ENCODE measurements at places on chromosomes 5 and 9.

- DNase-seq = no peak
Observed at GRCh38 chr5:38478878-38479277, 77.6 kb downstream of the LIFR start.

GRCh38 chr5:21593261-21593660 lies 1259.9 kb downstream of the CDH12 start:
- no peak for DNase-seq

DNA sequence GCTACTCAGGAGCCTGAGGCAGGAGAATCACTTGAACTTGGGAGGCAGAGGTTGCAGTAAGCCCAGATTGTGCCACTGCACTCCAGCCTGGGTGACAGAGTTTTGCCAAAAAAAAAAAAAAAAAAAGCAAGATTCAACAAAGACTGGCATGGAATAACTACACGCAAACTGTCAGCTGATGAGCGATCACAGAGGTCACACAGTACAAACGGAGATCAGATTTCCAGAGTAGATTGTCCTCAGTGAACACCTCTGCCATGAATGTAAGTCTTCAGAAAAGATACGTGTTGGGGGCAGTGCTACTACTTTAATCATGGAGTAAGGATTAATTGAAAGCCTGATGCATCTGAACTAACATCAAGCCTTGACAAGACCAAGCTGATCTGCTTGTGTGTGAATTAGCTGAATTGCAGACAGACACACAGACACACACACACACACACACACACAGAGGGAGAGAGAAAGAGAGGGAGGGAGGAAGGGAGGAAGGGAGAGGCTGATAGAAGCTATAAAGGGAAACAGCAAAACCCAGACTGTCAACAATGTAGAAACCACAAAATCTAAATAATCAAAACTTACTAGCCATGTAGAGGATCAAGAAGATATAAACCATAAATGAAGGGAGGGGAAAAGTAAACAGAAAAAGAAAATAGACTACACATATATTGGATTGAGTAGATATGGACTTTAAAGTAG lies 222.9 kb upstream of the ZNF462 start:
- no peak for DNase-seq

- DNase-seq = no peak
Observed at GRCh38 chr5:172837640-172838039, 3.6 kb downstream of the ERGIC1 start.

GRCh38 chr5:122263352-122264030 lies 48.5 kb upstream of the SNCAIP start:
- no peak for DNase-seq

DNA sequence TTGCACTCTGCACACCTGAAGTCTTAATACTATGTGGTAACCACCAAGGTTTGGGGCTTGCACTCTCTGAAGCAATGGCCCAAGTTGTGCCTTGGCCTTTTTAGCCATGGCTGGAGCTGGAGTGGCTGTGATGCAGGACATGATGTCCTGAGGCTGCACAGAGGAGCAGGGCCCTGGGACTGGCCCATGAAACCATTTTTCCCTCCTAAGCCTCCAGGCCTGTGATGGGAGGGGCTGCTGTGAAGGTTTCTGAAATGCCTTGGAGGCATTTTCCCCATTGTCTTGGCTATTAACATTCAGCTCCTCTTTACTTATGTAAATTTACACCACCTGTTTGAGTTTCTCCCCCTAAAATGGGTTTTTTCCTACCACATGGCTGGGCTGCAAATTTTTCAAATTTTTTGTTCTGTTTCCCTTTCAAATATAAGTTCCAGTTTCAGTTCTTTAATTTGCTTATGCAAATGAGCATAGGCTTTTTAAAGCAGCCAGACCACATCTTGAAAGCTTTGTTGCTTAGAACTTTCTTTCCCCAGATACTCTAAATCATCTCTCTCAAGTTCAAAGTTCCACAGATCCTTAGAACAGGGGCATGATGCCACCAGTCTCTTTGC lies 237.4 kb upstream of the DMAC1 start:
- no peak for DNase-seq

DNA sequence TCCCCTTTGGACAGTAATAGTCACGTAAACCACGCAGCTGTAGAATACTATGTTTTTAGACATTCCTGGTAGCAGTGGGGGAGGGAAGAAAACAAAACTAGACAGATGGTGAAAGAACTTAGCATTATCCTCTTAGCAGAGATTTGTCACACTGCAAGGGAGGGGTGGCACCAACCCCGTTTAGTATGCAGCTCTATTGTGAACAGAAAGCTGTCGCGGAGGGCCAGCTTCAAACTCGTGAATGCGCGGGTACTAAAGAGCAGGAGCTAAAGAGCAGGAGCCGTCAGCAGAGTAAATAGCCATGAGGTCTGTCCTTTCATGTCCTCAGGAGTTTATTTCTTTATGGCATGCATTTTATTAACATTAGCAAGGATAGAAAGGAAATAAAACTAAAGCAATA lies 141.9 kb upstream of the SLC12A2 start:
- DNase-seq = no peak

DNA sequence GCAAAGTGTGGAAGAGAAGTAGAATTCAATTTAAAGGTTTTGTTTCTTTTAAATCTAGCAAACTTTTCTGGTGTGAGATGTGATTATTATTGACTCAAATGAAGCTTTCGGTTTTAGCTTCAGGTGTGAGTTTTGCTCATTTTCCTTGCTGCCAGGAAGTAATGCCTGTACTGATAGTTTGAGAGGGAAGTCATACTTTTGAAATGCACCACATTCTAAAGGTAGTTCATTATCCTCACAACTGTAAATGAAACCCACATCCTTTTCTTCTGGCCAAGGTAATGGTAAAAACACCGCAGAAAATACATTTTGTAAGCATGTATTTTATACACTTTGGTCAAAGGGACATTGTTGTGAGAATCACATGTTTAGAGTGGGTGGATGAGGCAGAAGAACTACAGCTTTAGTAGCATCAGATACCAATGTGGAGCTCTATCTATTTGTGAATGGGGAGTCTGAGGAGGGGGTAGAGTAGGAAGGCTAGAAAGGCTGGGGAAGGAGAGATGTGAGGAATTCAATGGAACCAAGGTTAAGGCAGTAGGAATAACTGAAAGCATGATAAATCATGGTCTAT lies 167.0 kb upstream of the CDKN2B start:
- DNase-seq = no peak

- no peak for DNase-seq
Observed at GRCh38 chr9:34551751-34552605, 29.2 kb upstream of the ENHO start.

DNA sequence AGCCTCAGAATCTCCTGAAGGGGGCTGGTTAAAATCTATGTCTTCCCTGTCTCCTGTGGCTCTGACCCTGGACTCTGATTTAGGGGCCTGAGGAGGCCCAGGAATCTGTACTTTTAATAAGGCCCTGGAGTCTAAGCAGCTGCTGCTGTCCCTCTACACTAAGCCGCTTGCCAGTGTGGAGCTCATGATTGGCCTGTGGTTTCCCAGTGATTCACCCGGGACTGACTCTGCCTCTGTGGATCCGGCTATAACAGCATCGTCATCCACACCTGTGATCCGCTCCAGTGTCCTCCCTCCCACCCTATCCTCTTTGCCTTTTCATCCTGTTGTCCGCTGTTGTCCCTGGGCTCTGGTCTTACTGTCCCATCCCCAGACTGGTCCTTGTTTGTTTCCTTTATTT lies 3.7 kb downstream of the SLC31A2 start:
- peak; percentile 33 for DNase-seq

DNA sequence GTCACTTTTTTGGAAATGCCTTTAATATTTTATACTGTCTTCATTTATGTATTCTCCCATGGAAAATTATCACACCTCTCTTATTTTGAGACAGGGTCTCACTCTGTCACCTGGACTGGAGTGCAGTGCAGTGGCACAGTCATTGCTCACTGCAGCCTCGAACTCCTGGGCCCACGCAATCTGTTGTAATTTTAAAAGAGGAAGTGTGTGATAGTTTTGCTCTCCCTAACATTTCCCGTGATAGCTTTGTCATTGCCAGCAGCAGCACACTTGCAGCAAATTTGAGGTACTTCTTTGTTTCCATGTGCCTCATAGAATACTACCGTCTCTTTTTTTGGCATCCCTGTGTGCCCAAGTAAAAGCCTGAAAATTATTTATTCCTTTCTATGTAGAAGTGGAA lies 103.5 kb downstream of the RNF180 start:
- DNase-seq = no peak

GRCh38 chr9:95574176-95574575 lies 57.4 kb upstream of the PTCH1 start:
- DNase-seq = no peak

GRCh38 chr5:143479394-143479793 lies 75.9 kb upstream of the NR3C1 start:
- no peak for DNase-seq

DNA sequence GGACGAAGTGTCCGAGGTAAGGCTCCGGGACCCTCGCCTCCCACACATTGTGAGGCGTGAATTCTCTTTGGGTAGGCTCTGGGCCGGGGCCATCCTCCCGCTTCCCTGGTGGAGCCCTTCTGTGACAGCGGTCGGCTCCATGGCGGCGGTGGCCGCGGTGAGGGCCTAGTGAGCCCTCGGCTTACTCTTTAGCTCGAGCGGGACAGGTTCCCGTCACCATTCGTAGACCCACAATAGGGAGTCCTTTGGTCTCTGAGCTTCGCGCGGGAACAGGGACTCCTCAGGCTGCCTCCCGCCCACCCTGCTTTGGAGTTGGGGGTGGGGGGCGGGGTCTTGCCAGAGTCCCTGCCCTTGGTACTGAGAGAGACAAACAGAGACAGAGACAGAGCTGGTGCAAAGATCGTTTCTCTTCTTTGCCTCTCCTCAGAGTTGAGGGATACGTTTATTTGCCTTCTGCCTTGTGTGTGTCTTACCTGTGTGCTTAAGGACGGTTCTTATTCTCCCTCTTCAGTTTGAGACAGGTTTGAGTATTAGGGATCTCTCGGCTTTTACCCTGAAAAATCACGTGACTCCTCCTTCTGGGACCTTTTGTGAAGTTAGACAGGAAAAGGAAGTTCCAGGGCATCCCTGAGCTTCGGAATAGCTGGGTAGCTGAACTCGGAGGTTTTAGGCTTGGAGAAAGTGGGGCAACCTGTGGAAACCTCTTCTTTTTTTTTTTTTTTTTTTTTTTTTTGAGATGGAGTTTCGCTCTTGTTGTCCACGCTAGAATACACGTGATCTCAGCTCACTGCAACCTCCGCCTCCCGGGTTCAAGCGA lies 833 bp downstream of the ANKHD1 start:
- no peak for DNase-seq

- peak; percentile 43 for DNase-seq
Observed at GRCh38 chr9:87606841-87607521, 109.3 kb downstream of the DAPK1 start.

DNA sequence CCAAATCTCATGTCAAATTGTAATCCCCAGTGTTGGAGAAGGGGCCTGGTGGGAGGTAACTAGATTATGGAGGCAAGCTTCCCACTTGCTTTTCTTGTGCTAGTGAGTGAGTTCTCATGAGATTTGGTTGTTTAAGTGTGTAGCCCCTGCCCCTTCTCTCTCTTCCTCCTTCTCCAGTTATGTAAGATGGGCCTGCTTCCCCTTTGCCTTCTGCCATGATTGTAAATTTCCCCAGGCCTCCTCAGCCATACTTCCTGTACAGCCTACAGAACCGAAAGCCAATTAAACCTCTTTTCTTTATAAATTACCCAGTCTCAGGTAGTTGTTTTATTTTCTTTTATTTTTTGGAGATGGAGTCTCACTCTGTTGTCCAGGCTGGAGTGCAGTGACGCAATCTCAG lies 18.2 kb upstream of the TXNDC8 start:
- no peak for DNase-seq

DNA sequence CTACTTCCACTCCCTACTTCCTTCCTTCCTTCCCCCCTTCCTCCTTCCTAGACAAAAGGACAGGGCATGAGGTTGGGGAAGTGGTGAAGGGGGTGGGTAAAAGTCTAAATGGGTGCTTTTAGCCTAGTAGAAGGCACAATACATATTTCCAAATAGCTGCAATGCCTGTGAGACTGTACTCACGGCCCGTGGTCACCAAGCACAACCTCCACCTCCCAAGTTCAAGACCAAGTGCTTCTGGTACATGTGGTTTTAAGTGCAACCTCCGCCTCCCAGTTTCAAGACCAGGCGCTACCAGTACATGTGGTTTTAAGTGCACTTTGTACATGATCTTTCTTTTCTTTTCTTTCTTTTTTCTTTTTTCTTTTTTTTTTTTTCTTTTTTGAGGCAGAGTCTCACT lies 14.5 kb upstream of the NTNG2 start:
- no peak for DNase-seq

DNA sequence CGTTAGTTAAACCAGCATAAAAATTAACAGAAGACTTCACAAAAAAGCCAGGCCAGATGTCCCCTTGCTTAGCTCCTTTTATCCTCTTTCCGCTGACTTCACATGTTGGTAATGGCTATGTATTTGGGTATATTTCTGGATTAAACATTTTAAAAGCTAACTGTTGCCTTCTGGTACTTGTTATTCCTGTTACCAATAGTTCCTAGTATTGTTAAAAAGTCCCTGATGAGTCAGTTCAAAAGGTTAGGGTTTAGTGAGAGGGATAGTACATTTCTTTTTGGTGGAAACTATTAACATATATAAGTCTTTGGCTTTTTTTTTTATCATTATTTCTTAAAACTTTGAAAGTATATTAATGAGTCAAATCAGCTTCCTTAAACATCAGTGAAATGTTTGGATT lies 103.2 kb upstream of the ELL2 start:
- DNase-seq = no peak

- no peak for DNase-seq
Observed at GRCh38 chr9:130139251-130139650, 33.0 kb upstream of the NCS1 start.

- no peak for DNase-seq
Observed at GRCh38 chr5:60453186-60453976, 246.6 kb downstream of the DEPDC1B start.

DNA sequence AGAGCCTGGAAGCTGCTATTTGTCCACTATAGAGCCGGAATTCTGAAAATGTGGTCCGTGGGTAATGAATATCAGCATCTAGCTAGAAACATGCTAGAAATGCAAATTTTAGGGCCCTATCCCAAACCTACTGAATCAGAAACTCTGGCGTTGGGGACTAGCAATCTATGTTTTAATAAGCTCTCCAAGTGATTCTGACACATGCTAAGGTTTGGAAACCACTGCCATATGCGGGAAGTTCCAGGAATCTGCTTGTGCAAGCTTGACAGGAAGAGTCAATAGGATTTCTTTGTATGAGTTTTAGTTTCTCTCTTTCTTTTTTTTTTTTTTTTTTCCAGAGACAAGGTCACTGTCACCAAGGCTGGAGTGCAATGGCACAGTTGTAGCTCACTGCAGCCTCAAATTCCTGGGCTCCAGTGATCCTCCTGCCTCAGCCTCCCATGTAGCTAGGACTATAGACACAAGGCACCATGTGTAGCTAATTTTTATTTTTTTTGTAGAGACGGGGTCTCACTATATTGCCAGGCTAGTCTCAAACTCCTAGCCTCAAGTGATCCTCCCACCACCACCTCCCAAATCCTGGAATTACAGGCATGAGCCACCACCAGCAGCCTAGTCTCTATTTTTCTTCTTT lies 26.4 kb upstream of the CARNMT1 start:
- DNase-seq = no peak
